H1 (cell line): ENCODE measurements at places on chromosomes 13 and 19. TPM values are rescaled to one million over a fixed set of nuclear protein-coding genes. Genes with fewer than 3 reads are reported as not detected.

GRCh38 chr19:56405062-56405461, 930 bp downstream of the ZNF583 start:
- peaks cover 6% of the 10 kb centered on the region; the same call in 1 of the 2 replicates for H3K4me1 ChIP-seq
- H3K36me3 ChIP-seq = no peaks in the 10 kb centered on the region
- no peaks in the 10 kb centered on the region for H3K27me3 ChIP-seq
- no peak for DNase-seq

- H3K4me3 ChIP-seq = no peak overlapping the region
- H3K27ac ChIP-seq = no peak overlapping the region
- H3K4me1 ChIP-seq = no peaks in the 10 kb centered on the region
- H3K36me3 ChIP-seq = no peaks in the 10 kb centered on the region; the same call in 1 of the 2 replicates
- no peaks in the 10 kb centered on the region for H3K27me3 ChIP-seq
- no peak for DNase-seq
These were observed 1270.8 kb downstream of the PCDH9 start for GRCh38 chr13:65959305-65959704.

DNA sequence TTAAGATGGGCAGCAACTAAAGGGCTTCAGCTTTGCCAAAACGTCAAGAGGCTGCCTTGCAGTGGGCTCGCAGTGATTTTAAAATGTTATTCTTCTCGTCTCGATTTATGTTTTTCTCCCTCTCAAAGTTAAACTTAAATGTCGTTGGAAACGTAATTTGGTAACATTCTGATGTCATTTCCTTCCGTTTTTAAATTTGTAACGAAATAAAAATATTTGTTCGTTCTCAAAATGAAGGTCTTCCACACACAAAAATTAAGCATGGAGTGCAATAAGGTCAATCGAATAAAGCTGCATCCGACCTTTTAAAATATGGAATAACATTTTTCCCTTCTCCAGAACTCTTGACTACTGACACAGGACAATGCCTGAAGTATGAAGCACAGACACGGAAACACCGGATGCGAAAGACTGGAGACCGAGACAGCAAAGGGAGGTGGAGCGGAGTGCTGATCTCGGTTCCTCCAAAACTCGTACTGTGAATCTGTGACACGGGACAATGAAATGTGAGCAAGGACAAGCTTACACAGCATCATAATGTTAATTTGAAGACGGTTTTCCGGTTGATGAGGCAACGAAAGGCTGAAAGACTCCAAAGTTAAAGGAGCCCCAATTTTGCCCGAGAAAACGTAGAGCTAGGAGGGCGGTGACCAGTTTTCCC, 850 bp downstream of the MTMR6 start:
- no peaks in the 10 kb centered on the region for H3K4me1 ChIP-seq
- no peaks in the 10 kb centered on the region for H3K36me3 ChIP-seq
- H3K4me3 ChIP-seq = peak overlapping the region; percentile 69

- H3K27me3 ChIP-seq = no peaks in the 10 kb centered on the region
- H3K27ac ChIP-seq = no peak overlapping the region
- no peak for DNase-seq
- H3K36me3 ChIP-seq = no peaks in the 10 kb centered on the region; the same call in 1 of the 2 replicates
- H3K4me1 ChIP-seq = peaks cover 6% of the 10 kb centered on the region
These were observed 122.0 kb downstream of the SIPA1L3 start for GRCh38 chr19:38028913-38029510.

DNA sequence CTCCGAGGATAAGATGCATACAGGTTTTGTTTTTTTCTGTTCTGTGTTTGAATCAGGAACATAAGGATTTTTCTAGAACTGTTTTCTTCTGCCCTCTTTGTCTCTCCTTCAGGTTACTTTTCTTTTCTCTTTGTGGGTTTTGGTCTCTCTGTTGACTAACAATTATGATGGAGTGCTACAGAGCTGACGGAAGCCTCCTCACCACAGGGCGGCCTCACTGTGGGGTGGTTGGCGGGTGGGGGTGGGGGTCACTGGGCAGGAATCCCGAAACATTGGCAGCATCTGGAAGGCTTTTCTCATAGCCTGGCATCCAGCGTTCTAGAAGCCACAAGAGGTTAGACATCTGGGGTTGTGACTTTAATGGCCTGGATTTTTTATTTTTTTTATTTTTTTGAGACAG, 12.0 kb upstream of the MATK start:
- H3K4me1 ChIP-seq = 0 out of 2 replicates have a peak, but pooled peaks cover 3% of the 10 kb centered on the region
- H3K27ac ChIP-seq = no peak overlapping the region
- H3K36me3 ChIP-seq = no peaks in the 10 kb centered on the region

GRCh38 chr19:44401139-44402115, at the start of gene ZNF285:
TSS of gene ZNF285 (minus strand) at chr19:44401608. CDS start at chr19:44397213, 4,395 bp downstream.
- H3K27me3 ChIP-seq = no peaks in the 10 kb centered on the region
- H3K4me3 ChIP-seq = peak within 1 kb of the TSS; percentile 87
- DNase-seq = peak; percentile 95
- H3K36me3 ChIP-seq = no peaks in the 10 kb centered on the region
- no peak within 1 kb of the TSS for H3K27ac ChIP-seq

DNA sequence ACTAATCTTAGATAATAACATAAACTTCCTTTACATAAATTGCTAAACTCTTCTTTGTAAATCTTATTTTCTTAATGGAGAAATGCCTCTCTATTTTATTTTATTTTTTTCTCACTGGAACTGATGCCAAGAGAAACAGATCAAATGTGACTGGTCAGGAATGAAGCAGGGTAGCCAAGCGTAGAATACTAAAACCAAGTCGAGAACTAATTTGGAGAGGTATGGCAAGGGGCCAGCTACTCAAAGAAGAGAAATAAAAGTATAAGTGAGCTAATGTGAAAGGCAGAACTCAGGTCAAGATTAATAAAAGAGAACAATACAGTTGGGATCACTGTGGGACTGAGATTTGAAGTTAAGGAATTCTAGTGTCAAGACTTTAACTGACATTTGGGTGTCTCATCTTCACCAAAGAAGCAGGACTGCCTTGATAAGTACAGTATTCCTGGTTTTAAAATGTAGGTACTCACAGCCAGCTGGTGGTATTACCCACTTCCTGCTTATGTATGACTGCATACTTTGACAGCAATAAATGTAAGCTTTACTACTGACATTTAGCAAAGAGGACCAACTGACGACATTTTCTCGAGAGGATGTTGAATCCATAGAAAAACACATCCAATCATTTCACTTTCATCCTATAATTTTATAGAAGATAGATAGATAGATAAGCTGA, 1192.2 kb downstream of the EFNB2 start:
- no peak overlapping the region for H3K4me3 ChIP-seq
- no peaks in the 10 kb centered on the region for H3K27me3 ChIP-seq

- no peak for DNase-seq
- H3K4me1 ChIP-seq = no peaks in the 10 kb centered on the region
- H3K36me3 ChIP-seq = no peaks in the 10 kb centered on the region
- H3K4me3 ChIP-seq = no peak overlapping the region
- no peaks in the 10 kb centered on the region for H3K27me3 ChIP-seq
These were observed 473.7 kb downstream of the EFNB2 start for GRCh38 chr13:106061781-106062180.

DNA sequence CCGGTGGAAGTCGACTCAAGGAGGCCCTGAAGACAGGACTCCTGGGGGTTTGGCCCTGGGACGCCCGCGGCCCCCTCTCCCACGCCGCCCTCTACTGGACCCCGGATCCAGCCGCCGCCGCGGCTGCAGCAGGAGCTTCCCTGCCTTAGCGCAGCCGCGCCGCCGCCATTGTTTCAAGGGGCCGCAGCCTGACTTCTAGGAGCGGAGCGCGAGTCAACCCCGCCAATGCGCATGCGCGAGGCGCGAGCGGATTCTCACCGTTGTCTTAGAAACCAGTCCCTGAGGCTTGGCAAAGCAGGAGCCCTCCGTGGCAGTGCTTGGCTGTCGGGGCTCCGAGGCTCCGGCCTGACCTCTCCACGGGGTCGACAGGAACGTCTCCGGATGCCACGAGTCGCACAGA, 19.1 kb upstream of the ZNF420 start:
- DNase-seq = no peak
- H3K36me3 ChIP-seq = no peaks in the 10 kb centered on the region
- H3K4me3 ChIP-seq = no peak overlapping the region
- no peak overlapping the region for H3K27ac ChIP-seq

Gene CPAMD8
- 9.2 and 11.1 TPM in 2 replicates for total RNA-seq

Gene FUT1
- total RNA-seq = 12.2 and 12.9 TPM in 2 replicates
